ENCODE measurements at places on chromosomes 3 and 15.

GRCh38 chr3:82940124-82940523 is 1178.7 kb upstream of the GBE1 start:
- no peak for DNase-seq

- no peak for DNase-seq
Observed at GRCh38 chr3:171770689-171771620, 39.3 kb downstream of the PLD1 start.

- DNase-seq: no peak
Observed at GRCh38 chr15:69398491-69398891, 15.7 kb upstream of the KIF23 start.

GRCh38 chr3:71461749-71462483 is 121.6 kb downstream of the FOXP1 start:
- DNase-seq: no peak

All from stimulated activated CD4-positive, alpha-beta T cell treated with anti-CD3 and anti-CD28 coated beads, Interleukin-1b, Interleukin-23, amount 100 ng/mL, for 1 hour (primary cell).